B cell (primary cell): ENCODE measurements at places on chromosomes 16 and 17. TPM values are rescaled to one million over a fixed set of nuclear protein-coding genes. Genes with fewer than 3 reads are reported as not detected.
A peak's percentile ranks its signal among the peaks of the same experiment; 100 is the strongest.

GRCh38 chr17:82517230-82517865 lies 2.2 kb upstream of the FOXK2 start:
- DNase-seq, result no peak

GRCh38 chr17:3526971-3527370 lies 30.6 kb downstream of the TRPV3 start:
- DNase-seq, result no peak

DNA sequence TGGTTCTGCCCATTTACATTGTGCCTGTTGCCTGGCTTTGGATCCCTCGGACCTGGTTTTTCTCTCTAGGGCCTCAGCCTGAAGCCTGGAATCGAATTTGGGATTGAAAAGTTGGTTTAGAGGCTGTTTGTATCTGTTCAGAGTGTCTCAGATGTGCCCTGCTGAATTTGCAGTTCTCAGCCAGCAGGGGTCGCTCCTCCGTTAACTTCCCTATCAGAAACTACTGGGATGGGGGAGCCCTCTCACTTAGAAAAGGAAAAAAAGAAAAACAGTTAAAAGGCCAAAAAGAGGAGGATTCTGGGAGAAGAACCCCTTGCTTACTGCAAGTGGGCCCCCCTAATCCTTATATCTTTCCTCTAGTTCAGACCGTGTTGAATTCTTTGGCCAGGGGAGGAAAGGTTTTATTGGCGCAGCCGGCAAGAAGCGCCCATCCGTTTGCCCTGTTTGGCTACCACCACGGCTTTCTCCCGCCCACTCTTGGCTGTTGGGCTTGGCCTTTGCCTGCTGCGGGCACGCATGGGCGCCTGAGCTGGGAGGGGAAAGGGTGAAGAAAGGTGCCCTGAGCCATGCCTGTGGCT lies 8.7 kb downstream of the FZD2 start:
- no peak for DNase-seq

GRCh38 chr16:54243202-54243601 lies 43.4 kb downstream of the IRX3 start:
- no peak for DNase-seq

DNA sequence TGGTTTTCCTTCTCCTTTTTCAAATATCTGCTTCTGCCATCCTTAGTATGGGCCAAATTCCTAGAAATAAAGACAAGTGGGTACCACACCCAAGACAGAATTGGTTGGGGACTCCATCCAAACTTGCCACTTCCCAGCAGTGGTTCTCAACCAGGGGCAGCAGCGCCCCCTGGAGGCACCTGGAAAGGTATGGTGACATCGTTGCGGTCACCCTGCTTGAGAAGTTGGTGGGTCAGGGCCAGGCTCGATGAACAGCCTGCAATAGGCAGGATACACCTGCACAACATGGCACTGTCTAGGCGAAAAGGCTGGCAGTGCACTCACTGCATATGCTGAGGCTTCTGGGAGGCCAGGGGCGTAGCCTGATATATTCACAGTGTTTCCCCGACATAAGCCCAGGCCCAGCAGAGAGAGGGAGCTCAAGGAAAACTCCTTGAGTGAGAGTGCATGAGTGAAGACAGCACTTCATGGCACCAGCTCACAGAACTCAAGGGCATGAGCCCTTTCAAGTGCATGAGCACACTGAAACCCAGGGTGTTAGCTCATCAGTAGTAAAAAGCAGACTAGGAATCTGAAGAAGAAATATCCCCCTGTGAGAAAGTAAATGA lies 57.7 kb downstream of the CMC2 start:
- peak; percentile 32 for DNase-seq

DNA sequence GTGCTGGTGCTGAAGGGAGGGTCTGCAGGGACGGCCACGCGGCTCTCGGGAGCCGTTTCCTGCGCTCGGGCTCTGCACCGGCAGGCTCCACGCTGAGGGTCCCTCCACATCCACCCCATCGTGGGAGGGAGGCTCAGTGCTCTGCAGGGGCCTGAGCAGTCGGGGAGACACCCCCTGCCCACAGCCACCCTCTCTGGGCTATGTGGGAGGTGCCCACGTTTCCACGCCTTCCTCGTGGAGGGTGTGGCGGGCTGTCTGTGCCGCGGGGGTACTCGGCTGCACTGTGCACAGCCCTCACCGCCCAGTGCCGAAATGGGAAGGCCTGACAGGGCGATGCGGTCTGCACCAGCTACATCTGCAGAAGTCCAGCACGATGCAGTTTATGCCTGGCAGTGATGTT lies 25.5 kb upstream of the ZNF750 start:
- no peak for DNase-seq

- no peak for DNase-seq
These were observed 1.2 kb downstream of the VAMP2 start for GRCh38 chr17:8161289-8162232.

DNA sequence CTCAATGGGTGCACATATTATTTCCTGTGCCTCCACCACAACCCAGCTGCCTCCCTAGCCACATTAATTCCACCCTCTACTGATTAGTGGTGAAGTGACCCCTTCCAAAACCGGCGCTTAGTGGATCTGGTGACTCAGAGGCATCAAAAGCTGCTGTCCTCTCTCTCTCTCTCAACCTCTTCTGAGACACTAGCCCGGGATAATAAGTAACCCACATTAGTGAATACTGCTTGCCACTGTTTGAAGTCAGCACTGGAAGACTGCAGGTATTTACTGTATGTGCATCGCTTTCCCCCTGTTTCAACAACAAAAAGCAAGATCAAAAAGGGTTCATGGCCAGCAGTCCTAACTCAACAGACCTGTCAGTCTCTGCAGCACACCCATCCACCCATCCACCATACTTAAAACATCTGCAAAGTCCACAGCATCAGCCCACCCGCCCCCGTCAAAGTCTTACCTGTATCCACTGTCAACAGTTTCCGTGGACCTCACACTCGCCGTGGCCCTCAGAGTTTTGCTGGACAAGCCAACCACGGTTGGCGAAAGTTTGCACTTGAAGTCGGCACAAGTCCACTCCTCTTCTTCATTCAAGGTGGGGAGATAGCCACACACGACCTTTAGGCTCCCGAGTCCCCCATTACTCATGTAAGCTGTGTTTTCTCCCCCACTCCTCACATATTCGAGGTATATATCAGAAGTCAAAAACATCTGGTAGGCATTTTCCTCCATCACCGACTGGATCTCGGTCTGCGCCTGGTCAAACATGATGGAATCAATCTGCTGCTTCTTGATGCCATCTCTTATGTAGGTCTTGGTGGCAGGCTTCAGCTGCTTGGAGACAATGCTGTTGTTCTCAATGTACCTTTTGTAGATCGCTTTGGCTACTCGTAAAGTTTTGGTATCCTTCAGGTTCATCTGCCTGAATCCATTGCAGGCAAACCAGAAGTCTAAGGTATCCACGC lies 3.8 kb downstream of the AXIN2 start:
- DNase-seq, result no peak

DNA sequence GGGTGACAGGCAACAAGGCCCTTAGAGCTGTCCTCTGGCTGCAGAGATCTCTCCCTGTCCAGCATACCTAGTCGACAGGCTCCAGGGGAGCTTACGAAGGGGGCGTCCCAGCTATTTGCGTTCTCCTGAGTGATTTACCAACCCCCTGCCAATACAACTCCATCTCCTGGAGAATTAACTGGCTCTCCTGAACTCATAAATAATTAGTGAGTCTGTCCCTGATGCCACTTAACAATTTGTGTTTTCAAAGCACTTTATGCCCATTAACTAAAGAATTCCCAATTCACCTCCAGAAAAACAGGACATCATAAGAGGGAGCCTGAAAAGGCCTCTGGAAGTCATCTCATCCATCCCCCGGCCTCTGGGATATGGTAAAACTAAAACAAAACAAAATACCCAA lies 26.7 kb downstream of the SDK2 start:
- DNase-seq, result no peak

DNA sequence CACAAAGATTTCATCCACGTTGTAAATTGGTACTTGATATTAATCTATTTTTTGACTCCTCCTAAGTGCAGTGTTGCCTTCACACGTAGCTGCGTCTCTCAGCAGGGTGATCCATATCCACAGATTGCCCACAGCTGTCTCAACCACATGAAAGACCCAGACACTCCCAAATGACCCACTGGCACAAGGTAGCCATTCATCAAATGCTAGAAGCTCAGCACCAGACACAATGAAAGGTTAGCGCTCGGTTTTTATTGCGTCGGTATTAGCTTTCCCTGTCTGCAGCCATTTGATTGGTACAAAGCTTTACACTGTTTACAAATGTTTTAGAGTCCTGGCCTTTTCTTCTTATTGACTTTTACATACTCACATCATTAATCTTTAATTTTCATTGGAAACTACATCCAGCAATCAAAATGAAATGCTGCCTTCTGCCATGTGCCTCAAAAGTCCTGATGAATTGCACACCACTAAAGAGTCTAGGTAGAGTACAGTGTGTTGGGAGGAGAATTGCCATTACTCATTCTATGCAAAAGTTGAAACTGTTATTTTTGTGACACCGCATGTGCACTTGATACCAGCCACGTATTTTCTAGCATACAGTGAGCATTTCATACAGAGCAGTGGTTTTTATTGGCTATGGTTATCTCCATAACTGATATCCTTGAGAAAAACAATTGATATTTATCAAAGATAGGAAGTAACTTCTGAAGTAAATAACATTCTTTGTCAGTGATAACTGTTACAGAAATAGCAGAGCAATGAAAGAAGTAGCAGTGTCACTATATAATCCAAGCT lies 127.3 kb upstream of the NUDT7 start:
- DNase-seq, result no peak

The CHST5 gene
- 0.56 and 0.99 TPM in 2 replicates for total RNA-seq

The TBC1D3B gene
- total RNA-seq, result 17.2 and 17.3 TPM in 2 replicates

The KRT25 gene
- not detected in 2 replicates for total RNA-seq

The KIF19 gene
- total RNA-seq, result not detected in 2 replicates
